Anterior cingulate cortex (tissue), 58 donors: ENCODE measurements at places on chromosomes 13 and 19.

- DNase-seq, result no peak
Measured at GRCh38 chr13:108987517-108987916, 358.1 kb downstream of the MYO16 start.

GRCh38 chr13:110636053-110636475, 20.7 kb downstream of the NAXD start:
- no peak for DNase-seq

DNA sequence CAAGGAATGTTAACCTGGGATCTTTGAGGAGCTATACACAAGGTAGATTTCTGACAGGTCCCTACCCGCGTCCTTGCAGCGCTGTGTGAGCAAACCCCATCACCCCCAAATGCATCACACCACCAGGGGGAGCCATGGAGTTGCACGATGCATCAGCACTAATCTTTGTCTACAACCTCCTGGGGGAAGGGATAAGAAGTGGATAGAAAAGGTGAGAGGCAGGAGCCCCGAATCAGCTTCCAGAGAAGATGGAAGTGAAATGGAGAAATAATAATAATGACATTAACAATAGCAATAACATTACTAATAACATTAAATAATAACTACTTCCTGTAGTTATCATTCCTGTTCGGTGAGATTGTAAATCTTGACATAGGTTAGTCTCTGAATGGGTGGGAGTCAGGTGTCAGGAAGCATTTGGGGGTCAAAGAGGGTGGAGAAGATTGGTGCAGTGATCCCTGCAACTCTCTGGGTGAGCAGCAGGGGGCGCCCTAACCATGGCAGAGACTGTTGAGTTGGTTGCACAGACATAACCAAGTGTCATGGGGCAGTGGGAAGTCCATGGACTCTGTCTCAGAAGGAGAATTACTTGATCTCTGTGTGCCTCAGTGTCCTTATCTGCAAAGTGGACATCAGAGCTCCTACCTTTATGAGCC, 16.5 kb downstream of the SIGLEC7 start:
- DNase-seq, result no peak

GRCh38 chr13:29448174-29448573, 147.3 kb downstream of the SLC7A1 start:
- DNase-seq, result no peak

- no peak for DNase-seq
Measured at GRCh38 chr19:55820037-55820436, 11.8 kb downstream of the NLRP11 start.

DNA sequence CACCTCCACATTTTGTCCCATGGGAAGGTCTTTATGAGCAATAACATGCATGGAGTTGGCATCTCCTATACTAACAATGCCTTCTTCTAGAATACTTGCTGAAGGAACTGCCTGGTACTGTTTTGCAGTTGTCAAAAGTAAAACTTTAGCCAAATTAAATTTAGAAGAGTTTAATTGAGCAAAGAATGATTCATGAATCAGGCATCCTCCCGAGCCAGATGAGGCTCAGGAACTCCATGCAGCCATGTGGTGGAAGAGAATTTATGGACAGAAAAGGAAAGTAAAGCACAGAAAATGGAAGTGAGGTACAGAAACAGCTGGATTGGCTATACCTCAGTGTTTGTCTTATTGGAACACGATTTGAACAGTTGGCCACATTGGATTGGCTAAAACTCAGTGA, 1081.9 kb downstream of the SLITRK1 start:
- no peak for DNase-seq

DNA sequence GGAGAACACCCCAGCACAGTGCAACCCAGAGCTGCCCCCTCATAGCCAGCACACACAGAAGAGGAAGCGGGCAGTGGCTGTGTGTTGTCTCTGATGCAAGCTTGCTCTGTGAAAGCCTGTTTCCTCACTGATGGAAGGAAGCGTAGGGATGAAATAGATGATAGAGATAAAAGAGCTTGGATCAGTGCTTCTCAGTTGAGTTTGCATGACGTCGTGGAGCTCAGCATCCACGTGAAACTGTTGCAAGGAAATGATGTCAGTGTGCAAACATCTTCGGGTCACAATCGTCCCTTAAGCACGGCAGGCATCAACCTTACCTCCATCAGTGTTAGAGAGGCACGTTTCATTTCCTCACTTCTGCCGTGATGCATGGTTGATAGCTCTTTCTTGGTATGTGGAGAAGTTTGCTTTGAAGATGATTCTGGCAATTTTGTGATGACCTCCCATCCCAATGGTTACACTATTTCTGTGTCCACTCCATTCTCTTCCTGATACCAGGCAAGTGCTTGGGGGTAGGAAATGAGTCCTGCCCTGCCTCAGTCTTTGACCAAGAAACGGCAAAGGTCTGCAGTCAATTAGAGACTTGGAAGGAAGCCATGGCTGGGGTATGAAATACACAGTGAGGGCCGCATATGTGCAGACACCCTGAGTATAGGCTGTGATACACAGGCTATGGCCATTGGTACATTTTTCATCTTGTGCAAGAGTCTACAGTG, 183.0 kb downstream of the ZNF536 start:
- no peak for DNase-seq

- no peak for DNase-seq
Measured at GRCh38 chr13:91307887-91308286, 39.6 kb upstream of the MIR17HG start.

GRCh38 chr13:101572456-101572855, 120.0 kb downstream of the ITGBL1 start:
- no peak for DNase-seq

- no peak for DNase-seq
Measured at GRCh38 chr19:17242431-17243208, 3.1 kb downstream of the NR2F6 start.

- no peak for DNase-seq
Measured at GRCh38 chr19:7505682-7506384, 10.1 kb upstream of the ZNF358 start.

DNA sequence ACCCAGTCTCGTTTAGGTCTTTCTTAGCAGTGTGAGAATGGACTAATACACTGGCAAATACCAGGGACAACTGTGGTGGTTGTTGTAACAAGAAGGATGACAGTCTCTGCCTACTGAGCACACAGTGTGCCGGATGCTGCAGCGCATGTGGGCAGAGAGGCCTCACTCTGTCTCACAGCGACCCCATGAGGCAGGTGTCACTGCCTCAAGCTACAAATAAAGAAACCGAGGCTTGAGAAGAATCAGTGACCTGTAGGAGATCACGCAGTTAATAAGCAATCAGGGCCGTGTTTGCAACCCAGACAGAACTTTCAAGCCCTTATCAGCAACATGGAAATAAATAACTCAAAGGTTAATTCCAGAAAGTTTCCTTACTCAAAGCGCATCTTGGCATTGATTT, 40.5 kb upstream of the GAS6 start:
- peak; percentile 7 for DNase-seq

- DNase-seq, result peak; percentile 88
Measured at GRCh38 chr19:44002566-44003460, at the start of gene ZNF230. Gene ZNF230, plus strand, starts transcription at chr19:44002957. Its CDS starts 4,122 bp downstream, at chr19:44007079.

GRCh38 chr19:3062165-3063105, at the start of gene TLE5:
Gene TLE5, minus strand, starts transcription at chr19:3062495. Its CDS starts 295 bp downstream, at chr19:3062200.
- peak; percentile 33 for DNase-seq

GRCh38 chr19:11242864-11243797, 3.7 kb downstream of the ANGPTL8 start:
- peak; percentile 72 for DNase-seq

- DNase-seq, result no peak
Measured at GRCh38 chr19:49502866-49503581, 6.8 kb downstream of the RPS11 start.
